ENCODE measurements at places on chromosomes 7 and 10.

GRCh38 chr7:42479452-42479815 lies 242.4 kb upstream of the GLI3 start:
- DNase-seq: no peak

DNA sequence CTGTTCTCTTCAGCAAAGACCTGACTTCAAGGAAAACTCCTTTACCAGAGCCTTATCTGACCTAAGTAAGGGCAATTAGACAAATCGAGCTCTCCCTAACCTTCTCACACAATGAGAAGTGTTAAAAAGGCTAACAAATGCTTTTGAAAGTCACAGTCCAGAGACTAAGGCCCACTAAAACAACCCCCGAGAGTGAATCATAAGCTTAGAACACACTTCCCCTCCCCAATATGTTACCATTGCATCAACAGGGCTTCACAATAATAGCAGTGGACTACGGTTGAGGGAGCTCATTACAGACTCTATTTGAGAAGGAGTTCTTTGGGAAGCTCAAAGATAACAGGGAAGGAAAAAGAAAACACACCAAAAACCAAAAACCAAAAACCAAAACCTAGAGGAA lies 28.6 kb upstream of the ZEB1 start:
- no peak for DNase-seq

DNA sequence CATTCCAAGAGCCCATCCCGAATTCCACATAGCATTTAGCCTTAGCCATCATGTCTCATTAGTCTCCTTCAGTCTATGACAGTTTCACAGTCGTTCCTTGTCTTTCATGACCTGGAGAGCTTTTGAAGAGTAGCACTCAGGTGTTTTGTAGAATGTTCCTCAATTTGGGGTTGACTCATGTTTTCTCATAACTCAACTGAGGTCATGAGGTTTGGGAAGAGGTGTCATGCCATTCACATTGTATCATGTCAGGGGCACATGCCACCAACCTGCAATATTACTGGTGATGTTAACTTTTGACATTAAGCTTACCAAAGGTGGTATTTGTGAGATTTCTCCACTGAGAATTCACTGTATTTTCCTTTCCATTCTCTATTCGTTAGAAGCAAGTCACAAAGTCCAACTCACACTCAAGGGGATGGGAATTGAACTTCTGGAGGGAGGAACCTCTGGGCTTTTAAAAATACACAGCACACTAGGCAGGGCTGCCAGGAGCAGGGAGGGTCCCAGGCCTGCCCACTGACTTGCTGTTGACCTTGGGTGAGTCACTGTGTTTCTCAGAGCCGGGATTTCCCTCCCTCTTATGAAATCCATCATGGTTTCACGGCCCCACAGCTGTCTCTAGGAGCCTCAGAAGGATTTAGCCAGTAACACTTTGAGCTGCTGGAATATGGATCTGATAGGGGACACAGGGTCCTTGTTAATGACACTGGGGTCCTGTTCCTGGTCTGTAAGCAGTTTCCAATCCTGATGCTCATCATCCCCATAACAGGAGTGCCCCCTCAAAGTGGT lies 74.4 kb upstream of the TCF7L2 start:
- no peak for DNase-seq

GRCh38 chr7:80945976-80946375 lies 27.1 kb upstream of the SEMA3C start:
- no peak for DNase-seq

- DNase-seq: no peak
Observed at GRCh38 chr10:43778571-43778970, 129.9 kb upstream of the ZNF32 start.

GRCh38 chr7:69753981-69754380 lies 155.7 kb downstream of the AUTS2 start:
- DNase-seq: no peak

DNA sequence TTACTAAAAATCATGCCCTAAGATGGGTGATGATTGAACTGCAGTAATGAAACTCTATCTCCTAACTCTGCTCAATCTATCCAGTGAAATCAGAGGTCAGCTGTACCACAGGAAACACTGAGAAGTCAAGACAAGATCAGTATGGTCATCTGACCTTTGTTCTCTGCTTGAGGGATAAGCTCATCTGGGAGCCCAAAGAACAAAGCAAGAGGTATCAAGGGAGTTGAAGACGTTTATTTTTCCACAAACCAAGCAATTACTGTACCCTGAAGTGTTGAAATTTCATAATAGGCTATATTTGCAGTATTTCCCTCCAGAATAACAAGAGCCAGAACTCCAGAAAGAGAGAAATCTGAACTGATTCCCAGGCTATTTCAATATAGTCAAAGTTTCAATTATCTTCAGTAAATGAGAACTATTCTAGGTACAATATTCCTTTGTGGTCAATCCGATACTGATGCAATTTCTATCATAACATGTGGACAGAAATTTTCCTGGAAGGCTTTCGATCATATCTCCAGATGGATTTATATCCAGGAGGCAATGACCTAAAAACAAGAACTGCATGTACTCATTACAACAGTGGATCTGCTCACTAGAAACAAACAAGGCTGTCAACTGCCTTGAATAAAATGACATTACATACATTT lies 345.3 kb downstream of the TNS3 start:
- DNase-seq: no peak
